Stimulated activated CD8-positive, alpha-beta memory T cell treated with anti-CD3 and anti-CD28 coated beads, Interleukin-4, amount 100 ng/mL, for 1 hour (primary cell): ENCODE measurements at places on chromosomes 2 and 18.

- DNase-seq = no peak
These were observed 20.7 kb downstream of the INPP5D start for GRCh38 chr2:233080836-233081229.

DNA sequence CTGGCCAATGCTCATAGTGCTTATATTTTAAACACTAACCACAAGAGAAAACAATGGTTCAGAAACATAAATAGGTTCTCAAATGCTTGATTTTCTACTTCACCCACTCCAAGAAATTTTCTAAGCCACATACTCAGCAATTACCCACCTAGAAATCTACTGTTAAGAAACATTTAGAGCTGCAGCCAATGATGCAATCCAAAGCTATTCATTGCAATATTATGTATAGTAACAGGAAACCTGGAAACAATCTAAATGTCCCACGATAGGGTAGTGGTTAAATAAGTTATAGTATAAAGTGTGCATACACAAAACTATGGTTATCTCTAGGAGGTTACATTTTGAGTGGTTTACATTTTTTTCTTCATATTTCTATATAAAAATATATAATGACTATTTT lies 5.7 kb downstream of the FAM237A start:
- no peak for DNase-seq

GRCh38 chr2:45889620-45890370 lies 238.3 kb downstream of the PRKCE start:
- no peak for DNase-seq

- no peak for DNase-seq
These were observed 5.8 kb upstream of the MRPL33 start for GRCh38 chr2:27765621-27766286.

DNA sequence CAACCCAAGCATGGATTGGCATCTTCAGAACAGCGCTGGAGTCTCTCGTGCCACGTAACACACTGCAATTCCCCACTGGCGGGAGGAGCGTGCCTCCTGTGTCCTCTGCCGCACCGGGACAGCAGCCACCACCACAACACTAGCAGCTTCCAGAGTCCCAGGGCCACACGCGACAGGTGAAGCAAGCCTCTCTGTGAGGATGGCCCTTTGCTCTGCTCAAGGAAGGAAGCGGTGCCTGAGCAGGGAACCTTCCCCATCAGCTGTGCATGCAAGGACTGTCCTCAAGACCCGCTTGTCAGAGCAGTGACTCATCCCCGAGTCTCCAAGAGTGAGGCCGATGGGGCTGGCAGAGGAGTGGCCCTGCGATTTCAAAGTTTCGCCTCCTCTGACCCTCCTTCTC lies 44.0 kb downstream of the TTC32 start:
- DNase-seq = no peak
